Stimulated activated CD8-positive, alpha-beta memory T cell treated with anti-CD3 and anti-CD28 coated beads, Interleukin-7, amount 100 ng/mL, for 4 hours (primary cell): ENCODE measurements at places on chromosomes 16 and 17.

GRCh38 chr17:72624652-72625051, 467.8 kb downstream of the SLC39A11 start:
- DNase-seq, result no peak

GRCh38 chr17:58233543-58233942, 4.8 kb upstream of the LPO start:
- no peak for DNase-seq

DNA sequence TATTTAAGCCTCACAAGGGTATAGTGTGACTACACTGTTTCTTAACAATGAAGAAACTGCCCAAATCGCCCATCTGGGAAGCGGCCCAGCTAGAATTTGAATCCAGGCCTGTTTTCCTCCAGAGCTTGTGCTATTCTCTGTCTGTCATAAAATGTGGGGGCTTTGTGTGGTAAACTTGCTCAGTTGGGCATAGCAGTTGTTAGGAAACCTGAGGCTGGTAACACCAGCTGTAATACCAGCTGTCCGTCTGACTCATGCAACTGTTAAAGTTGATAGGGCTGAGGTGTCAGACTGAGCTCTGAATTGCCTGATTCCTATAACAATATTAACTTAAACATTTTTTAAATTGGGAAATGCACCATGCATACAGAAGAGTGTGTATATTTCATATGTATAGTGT, 9.3 kb downstream of the NOD2 start:
- DNase-seq, result no peak

- DNase-seq, result no peak
Measured at GRCh38 chr17:47213540-47213939, 4.4 kb downstream of the MYL4 start.

DNA sequence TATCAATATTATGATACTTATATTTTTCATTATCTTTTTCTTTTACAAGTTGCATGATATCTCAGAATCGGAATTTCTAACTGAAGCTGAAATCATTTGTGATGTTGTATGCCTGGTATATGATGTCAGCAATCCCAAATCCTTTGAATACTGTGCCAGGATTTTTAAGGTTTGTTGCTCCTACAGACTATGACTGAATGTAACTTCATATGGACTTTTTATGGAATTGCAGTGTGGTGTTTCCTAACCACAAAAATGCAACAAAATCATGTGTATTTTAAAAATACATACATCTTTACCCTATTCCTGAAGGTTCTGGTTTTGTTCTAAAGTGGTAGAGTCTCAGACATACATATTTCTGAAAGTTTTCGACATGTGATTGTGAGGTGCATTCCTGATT, 58.8 kb upstream of the RHBDL3 start:
- no peak for DNase-seq

DNA sequence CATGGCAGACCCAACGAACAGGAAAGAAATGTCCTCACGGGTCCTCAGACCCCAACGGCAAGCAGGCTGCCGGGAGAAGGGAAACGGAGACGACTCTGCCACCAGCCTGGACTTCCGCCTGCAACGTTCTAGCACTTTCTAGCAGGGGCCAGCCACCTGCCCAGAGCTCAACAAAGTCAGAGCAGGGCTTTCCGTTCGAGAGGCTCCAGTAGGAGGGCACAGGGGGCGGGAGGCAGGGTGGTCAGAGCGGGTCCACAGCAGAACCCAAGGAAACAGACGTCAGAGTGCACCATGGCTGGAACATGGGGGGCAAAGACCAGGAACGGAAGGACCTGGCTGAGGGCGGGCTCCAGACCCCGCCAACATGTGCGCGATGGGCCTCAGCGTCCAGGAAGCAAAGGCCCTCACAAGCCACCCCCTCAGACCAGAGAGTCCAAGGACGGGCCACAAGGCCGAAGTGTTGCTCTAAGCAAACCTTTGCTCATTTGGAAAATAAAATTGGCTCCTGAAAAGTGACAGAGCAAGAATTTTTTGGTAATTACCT, 29.4 kb upstream of the C16orf95 start:
- DNase-seq, result no peak

GRCh38 chr17:49899191-49899485, 51.3 kb upstream of the TAC4 start:
- no peak for DNase-seq

- no peak for DNase-seq
Measured at GRCh38 chr16:68668266-68668665, 23.2 kb downstream of the CDH3 start.

GRCh38 chr16:30063893-30064728, 1.4 kb upstream of the ALDOA start:
- peak; percentile 65 for DNase-seq

- DNase-seq, result no peak
Measured at GRCh38 chr16:54931120-54932014, 702 bp downstream of the IRX5 start.

DNA sequence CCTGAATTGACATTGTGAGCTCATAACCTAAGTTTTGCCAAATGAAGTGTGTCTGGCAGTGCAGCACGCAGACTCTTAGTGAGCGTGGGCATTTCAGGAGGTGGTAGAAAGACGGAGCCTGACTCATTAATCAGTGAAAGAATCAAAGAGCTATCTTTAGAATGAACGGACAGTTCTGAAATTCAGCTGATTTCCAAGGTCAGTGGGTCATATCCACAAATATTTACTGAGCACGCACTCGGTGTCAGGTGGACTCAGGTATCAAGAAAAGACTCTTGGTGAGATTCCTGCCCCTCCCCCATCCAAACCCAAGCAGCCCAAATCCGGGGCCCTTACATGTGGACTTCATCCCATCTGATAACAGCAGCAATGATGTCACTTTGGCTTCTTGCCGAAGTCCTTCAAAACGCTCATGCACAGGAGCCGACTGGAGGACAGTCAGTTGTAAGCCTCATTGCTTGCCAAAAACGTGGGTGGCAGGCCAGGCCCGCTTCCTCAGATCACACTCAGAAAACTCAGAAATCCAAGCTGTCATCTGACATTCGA, 185.8 kb downstream of the HS3ST3A1 start:
- no peak for DNase-seq
